ENCODE measurements at places on chromosomes 5 and 9. TPM values are rescaled to one million over a fixed set of nuclear protein-coding genes. Genes with fewer than 3 reads are reported as not detected.

Gene PCDHB3
- total RNA-seq: 0.38 TPM

Gene CCL27
- not detected for total RNA-seq

Gene PCDHB12
- 0.54 TPM for total RNA-seq

Gene DNAI1
- total RNA-seq: not detected

Gene RORB
- total RNA-seq: under 0.01 TPM

Gene FOXD1
- total RNA-seq: 0.09 TPM

Gene CNTFR
- not detected for total RNA-seq

Gene KDM3B
- 43.6 TPM for total RNA-seq

Gene PCDHA4
- 1.1 TPM for total RNA-seq

Gene FBP1
- total RNA-seq: 0.38 TPM

Gene IL33
- total RNA-seq: 138 TPM

Gene GBGT1
- total RNA-seq: 11.2 TPM

Gene UBTD2
- total RNA-seq: 23.5 TPM

Gene SPINK6
- not detected for total RNA-seq

Gene IRF1
- total RNA-seq: 6.4 TPM

Gene IL13
- total RNA-seq: not detected

Gene EFNA5
- 7.6 TPM for total RNA-seq

Gene CNTNAP3B
- total RNA-seq: 128 TPM

Gene MOB3B
- total RNA-seq: under 0.01 TPM

Gene PCDHB16
- 0.09 TPM for total RNA-seq

Data from endothelial cell of coronary artery (primary cell).